ENCODE measurements at places on chromosomes 16 and 17.

DNA sequence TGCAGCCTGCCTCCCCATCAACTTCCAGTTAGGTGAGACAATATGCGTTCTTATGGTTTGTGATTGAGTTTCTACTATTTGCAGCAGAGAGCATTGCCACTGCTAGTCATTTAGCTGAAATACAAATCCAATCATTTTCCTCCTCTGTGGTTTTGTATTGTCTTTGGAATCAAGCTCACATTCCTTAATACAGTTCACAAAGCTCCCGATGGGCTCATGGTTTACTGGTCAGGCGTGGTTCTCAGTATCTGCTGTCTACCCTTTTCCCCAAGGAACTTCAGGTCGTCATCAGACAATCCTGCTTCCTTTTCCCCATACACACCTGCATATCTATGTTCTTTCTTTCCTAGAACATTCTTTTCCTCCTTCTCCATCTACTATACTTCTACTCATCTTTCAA is 69.6 kb upstream of the GAS7 start:
- DNase-seq, result no peak

GRCh38 chr16:87713451-87714229 is 52.1 kb downstream of the KLHDC4 start:
- DNase-seq, result no peak

DNA sequence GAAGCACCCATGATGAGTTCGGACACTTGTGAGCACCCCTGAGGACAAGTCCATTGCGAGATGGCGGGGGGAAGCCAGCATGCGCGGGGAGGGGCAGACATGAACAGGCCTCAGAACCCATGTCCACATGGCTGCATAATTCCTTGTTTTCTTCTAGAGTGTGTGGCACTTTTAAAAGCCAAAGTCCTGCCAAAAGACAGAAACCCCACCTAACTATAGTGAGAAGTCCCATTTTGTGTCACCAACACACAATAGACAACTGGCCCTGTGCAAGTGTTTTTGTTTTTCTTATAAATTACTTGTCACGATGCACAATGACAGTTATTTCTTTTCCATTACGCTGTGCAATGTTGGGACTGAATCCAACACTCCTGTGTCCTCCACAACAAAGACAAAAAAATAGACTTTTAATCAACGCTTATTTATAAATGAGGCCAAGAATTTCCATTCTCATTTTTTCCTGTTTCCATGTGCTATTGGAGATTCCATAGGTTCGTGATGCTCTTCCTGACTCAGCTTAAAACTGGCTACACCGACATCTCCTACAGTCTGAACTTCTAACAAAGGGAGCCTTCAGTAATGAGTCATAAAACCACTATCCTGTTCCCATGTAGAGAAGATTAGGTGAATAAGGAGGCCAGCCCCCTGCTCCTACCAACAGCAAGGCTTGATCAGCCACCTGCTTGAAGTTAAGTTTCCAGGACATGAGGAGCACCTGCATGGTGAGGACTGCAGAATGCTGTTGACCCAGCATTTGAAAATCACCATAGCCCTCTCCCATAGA is 98.9 kb downstream of the ZNF423 start:
- DNase-seq, result no peak

DNA sequence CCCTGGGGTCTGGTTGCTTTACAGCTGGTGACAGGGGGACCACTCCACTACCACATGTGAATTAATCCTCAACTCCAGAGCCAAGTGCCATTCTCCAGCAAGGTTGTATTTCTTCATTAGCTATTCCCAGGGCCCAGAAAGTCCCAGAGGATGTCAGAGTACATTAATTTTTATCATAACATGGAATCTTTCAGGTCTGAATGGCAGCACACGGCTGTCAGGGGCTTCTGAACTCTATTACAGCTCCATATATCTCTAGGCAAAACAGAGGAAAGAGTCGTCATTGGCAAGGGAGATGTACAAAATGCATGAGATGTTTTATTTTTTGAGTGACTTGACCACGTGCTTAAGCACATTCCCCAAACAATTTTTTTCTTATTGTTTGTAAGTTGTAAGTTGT is 303.4 kb downstream of the WWOX start:
- DNase-seq, result no peak

DNA sequence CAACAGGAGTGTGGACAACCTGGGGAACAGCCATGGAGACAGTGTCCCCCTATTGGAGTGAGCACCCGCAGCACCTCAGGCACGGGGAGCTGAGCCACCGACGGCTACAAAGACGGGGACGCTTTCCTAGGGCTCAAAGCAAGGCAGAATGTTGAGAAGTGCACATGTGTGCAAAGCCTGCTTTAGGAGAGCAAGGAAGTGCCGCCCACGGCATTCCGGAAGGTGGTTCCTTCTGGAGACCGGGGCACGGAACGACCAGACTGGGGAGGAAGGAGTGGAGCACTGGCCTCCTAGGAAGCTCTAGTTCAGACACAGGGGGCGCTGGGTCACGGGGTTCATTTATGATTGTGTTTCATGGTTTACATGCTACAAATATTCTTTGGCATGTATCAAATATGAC is 52.2 kb downstream of the TBC1D16 start:
- no peak for DNase-seq

Data from HFF-Myc (cell line).